NCI-H1105 (cell line): ENCODE measurements at places on chromosomes 3 and 15.

DNA sequence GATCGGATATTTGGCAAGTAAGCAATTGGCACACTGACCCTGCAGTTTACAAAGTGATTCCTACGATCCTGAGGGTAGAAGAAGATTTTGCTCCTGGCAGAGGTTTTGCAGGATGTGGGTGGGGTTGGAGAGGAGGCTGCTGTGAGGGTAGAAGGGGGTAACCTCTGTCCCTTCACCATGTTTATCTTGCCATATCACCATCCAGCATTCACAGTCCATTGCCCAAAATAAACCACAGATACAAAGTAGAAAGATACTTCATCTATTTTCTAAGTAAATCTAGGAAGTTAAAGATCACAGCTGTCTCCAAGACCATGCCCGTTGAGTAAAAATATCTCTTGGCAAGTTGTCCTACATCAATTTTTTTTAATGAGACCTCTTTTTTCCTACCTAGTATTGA is 51.6 kb downstream of the LIPC start:
- no peak for DNase-seq

DNA sequence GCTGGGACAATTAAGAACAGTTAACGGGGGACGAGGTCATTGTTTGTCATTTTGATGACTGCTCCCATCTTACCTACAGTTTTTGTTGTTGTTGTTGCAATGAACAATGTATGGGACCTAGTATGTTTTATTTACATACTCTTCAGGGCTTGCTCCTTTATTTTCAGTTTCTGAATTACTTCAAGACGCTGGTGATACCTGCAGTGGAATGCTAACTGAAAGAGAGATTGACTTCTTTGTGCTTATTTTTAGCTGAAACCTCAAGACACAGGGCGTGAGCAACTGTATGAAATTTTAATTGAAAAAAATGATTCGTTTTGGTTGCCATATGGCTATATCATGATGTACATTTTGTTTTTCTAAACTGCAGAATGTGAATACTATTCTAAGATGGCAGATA is 297.9 kb downstream of the EDEM1 start:
- no peak for DNase-seq

DNA sequence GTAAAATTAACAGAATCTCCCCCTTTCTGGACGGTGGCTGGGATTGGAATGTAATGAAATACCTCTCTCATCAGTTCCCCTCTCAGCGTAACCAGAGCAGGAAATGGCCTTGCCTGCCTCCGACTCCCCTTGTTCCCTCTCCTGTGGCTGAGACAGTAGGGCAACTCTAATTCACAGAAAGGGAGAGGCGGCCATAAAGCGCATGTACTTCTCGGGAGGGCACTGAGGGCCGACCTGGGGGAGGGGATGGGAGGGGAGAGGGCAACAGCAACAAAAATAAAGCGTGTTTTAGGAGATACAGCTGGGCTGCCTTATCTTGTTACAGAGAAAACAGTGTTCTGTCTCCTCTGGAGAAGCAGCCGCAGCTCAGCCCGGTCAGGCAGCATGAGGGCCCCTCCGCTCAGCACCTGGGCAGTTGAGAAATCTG is 783.3 kb upstream of the ARRDC4 start:
- no peak for DNase-seq

DNA sequence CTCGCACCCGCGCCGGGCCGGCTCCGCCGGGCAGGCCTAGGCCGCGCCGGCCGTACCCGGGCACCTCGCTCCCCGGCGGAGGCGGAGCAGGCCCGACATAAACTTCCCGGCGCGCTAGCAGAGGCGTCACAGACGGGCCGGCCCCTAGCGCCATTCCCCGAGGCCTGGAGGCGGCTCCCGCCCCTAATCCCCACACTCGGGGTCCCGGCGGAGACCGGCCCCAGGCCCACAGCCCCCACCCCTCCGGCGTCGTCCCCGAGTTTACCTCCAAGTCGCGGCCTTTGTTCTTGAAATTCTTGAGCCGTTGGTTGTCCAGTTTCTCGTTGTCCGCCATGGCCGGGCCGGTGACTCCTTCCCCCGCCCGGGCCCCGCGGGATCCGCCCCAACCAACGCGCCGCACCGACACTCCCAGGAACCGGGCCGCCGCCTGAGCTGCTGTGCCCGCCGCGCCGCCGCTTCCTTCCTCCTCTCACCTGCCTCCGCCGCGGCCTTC is 376 bp downstream of the KPNA4 start:
- peak; percentile 63 for DNase-seq

- DNase-seq: no peak
These were observed 448.5 kb downstream of the NAALADL2 start for GRCh38 chr3:175307642-175308041.

GRCh38 chr3:46312991-46313390 is 40.9 kb upstream of the CCR2 start:
- no peak for DNase-seq

DNA sequence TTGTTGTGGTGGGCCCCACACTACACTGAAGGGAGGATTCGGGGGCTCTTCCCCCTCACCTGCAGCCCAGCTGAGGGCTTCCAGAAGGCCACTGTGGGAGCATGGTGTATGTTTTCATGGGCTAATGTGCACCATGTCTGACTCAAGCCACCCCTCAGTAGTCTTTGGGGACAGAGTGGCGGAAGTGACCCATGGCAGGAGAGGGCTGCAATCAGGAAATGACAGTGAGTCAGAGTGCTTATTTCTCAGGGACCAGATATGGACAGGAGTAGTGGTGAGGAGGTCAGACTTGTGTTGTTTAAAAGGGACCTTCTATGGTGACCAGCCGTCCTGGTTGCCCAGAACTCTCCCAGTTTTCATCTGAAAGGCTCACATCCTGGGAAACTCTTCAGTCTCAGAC is 32.8 kb upstream of the SLC9A9 start:
- DNase-seq: no peak

DNA sequence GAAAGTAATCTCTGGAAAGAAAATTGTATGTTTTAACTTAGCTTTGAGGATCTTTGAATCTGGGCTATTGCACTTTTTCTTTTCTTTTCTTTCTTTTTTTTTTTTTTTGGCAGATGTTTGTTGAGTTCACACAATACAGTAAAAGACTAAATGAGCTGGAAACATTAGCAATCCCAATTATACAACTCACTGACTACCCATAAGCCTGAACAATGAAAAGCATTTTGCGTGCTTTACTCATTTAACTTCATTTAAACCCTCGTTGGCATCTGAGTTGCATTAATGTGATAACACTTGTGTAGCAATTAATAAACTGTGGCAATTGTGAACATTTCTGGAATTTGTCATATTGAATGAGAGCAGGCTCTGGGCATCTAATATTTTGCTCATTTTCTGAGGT is 269.4 kb upstream of the RBMS3 start:
- DNase-seq: no peak

- DNase-seq: peak; percentile 69
These were observed 479.1 kb downstream of the ZBBX start for GRCh38 chr3:166900866-166901577.
